ENCODE measurements at places on chromosomes 4 and X.

DNA sequence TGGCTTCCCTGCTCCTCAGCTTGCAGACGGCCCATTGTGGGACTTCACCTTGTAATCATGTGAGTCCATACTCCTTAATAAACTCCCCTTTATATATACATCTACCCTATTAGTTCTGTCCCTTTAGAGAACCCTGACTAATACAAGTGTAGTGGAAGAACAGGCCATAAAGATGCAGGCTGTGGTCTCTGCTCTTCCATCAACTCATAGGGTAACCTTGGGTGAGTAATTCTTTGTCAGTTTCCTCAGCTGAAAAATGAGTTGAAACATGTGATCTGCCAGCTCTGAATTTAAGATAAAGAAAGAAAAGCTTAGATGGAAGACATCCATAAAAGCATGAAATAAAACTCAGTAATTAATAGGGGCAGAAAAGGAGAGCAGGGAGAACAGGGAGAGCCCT lies 103.6 kb downstream of the ENOX2 start:
- DNase-seq = no peak

DNA sequence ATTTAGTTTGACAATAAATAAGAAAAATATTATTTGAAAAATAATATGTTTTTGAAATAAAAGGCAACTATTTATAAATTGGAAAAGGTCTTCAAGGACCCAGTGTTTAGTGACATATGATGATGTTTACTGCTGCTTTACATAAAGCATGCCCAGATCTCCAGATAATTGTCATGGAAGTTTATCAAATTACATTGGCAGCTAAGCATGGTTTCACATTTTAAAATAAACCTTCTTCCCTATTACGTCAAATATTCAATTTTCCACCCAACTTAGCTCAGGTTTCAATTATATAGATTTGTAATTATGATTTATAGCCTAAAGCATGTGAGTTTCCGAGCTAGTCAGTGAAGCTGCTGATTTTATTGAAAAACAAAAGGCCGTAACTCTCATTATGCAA lies 417.2 kb downstream of the CFAP47 start:
- no peak for DNase-seq

DNA sequence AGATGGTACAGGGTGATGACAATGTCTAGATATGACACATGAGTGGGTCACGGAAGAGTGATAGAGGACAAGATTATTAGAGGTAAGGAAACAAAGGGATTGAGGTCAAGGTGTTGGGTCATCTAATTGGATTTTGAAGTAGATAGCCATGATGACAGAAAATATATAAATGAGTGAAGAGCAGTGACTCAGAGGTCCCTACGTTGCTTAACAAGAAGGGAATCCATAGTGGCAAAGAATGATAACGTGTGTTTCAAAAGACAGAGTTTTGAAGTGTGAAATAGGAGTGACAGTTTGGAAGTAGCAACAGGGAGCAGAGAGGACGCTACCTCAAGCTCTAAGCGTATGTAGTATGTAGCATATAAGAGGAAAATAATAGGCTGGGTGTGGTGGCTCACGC lies 22.2 kb upstream of the CAMK2D start:
- no peak for DNase-seq

- no peak for DNase-seq
These were observed 356.1 kb downstream of the HNRNPD start for GRCh38 chr4:82017680-82018079.

DNA sequence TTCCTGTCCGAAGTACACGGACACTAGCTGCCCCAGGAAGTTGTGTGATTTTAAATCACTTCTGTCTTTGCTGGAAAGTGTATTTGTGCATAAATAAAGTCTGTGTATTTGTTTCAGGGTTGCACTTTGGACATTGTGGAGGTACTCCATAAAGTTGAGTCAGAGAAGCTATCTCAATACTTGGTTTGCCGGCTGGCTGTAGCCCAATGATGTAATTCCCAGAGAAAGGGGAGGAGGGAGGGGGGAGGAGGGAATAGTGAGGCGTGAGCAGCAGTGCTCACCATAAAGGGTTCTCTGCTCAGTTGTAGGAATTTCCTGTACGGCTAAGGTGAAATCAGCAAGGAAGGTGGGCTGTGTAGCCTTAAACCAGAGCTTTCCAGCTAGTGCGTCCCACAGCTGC lies 7.5 kb downstream of the APEX2 start:
- no peak for DNase-seq

GRCh38 chrX:43590150-43590549 lies 65.9 kb upstream of the MAOA start:
- DNase-seq = no peak

DNA sequence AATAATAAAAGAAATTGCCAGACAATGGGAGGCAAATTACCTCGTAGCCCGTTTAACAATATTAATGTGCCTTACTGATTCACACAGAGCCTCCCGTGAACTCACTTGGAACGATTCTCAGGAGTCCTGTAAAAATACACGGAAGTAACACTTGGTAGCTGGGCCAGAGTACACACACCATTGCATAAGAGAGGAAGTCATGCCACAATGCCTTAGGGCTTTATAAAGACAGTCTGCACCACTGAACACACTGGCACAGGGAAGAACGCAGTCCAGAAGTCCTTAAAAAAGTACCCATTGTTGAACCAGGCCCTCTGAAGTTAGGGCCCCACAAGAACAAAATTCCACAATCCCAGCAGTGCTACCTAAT lies 15.1 kb downstream of the SLC2A9 start:
- no peak for DNase-seq

- no peak for DNase-seq
These were observed 182.0 kb downstream of the TENT5D start for GRCh38 chrX:80602036-80602860.

GRCh38 chr4:35423104-35423503 lies 821.2 kb downstream of the ARAP2 start:
- no peak for DNase-seq

GRCh38 chrX:135740681-135741149 lies 27.3 kb downstream of the CT45A1 start:
- DNase-seq = no peak

DNA sequence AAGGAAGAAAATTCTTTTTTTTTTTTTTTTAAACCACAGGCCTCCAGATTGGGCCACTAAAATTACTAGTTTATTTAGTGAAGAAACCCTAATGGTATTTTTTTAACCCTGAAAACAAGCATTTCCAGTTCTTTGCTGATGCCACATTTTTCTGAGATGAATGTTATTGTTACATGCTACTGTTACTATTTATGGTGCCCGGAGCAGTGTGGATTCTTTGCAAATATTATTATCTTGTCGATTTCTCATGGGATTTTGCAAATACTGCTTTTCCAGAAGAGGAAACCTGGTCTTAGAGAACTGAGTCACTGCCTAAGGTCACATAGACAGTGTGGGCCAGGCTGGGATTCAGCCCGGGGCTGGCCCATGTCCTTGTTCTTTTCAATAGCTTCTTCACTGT lies 8.7 kb upstream of the ALAS2 start:
- DNase-seq = no peak

DNA sequence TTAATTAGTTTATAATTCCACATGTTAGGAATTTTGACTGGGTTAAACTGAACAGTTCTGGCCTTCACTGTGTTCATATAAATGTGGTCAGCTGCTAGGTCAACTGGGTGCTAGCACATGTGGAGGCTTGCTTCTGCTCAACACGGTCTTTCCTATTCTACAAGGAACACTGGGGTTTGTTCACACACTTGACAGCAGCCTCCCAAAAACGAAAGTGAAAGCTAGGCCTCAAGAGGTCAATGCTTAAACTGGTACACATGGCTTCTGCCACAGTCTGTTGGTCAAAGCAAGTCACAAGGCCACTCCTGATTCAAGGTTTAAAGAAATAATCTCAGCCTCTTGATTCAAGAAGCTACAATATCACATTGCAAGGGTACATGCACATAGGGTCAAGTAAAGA lies 126.5 kb downstream of the QDPR start:
- no peak for DNase-seq

DNA sequence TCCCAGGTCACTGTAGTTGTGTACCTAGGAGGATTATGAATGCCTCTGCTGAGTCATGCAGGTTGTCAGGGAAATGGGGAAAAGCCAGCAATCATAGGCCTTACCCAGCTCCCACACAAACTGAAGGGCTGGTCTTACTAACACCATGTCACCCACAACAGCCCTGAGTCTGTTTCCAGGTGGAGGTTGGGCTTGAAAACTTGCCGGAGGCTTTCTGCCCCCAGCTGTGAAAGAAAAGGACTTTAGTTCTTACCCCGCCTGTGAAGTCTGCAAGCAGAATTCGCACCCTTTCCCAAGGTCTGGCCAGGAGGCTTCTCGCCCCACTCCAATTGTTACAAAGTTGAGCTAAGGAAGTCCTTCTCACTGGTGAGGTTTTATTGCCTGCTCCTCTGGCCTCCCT lies 143.9 kb downstream of the RPS6KA6 start:
- no peak for DNase-seq

DNA sequence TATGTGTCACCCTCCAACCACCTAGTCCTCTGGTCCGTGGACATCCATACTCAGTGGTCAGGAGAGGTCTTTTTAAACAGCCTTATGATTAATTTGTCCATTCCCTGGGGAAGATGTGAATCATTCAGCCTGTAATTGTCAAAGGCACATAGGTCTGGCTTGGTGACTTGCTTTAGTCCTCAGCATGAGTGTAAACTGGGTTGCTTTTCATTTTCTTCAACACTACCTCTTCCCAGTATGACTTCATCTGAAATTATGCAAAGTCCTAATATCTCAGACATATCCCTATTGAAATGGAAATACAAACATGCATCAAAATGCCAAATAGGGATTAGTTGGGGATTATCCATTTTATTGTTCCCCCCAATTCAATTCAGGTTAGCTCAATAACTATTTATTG lies 208.3 kb upstream of the AMOT start:
- no peak for DNase-seq

DNA sequence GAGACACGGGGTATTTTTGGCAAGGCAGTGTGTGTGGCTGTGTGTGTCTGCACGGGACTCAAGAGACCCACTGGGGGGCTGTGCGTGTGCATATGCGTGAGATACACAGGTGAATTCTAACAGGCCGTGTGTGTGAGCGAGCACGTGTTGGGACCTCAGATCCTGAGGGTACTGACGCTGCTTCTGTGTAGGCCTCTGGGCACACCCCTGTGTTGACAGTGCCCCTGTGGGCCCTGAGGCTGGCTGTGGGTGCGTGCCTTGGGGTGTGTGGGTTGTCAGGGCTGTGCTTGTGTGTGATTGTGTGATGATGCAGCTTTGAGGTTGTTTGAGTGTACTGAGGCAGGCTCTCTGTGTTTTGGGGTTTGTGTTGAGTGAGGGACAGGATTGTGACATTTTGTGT lies 13.9 kb downstream of the FOXP3 start:
- no peak for DNase-seq

DNA sequence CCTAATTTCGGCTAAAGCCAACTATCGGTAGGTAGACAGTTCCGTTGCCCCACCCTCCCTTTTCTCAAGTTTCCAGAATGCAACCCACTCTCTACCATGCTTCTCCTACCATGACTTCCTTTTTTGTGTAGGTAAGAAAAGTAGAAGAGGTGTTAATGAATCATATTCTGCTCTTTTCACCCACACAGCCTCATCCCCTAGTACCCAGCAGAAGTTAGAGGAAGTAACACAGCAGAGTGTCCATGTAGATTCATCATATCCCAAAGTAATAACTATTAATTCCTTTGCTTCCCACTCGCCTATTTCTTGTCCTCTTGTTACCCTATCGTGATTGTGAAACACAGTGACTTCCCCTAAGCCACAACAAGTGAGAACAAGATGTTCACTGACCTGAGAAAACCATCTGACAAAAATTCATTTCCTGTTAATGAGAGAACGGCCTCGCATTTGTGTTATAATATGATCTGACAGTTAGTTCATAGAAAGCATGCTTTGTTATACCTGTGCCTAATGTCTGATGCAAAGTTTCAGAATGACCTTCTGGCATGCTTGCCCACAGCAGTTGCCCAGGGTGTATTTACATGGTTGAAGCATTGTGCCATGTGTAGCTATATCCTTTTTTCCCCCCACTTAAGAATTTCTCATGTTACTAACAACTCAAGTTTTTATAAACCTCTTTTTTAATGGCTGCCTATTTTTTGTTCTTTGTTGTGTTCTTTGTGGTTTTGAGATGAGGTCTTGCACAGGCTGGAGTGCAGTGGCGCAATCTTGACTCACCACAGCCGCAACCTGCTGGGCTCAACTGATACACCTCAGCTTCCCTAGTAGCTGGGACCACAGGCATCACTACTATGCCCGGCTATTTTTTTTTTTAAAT lies 185.6 kb downstream of the RAP1GDS1 start:
- no peak for DNase-seq

DNA sequence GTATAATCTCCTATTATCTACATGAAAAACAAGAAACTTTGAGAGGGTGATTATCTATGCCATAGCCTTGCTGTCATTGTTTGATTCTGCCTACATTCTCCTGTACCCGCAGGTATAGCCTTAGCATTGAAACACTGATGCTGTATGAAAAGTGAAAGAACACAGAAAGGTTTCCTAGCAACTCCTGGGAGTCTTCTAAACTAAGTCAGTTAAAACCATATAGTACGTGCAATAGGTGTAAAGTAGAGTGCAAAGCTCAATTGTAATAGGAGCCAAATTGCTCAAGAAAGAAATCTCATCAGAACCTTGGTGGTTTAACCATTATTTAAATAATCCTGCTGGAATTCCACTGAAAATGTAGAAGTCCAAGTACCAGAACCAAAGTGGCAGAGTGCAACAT lies 489.7 kb downstream of the PCDH10 start:
- no peak for DNase-seq

- DNase-seq = no peak
These were observed 107.4 kb upstream of the TSPAN5 start for GRCh38 chr4:98765771-98766170.

DNA sequence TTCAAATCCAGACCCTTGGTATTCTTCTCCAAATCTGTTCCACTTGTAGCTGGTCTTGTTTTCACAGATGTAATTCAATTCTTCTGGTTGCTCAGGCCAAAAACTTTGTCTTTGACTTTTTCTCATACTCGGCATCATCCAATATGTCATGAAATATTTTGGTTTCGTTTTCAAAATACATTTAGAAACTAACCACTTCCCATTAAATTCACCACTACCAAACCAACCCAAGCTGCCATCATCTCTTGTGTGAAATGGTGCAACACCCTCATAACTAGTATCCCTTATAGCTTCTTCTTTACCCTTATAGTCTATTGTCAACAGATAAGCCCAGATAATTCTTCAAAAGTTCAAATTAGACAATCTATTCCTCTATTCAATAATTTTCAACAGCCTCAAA lies 192.1 kb downstream of the PRR32 start:
- no peak for DNase-seq

DNA sequence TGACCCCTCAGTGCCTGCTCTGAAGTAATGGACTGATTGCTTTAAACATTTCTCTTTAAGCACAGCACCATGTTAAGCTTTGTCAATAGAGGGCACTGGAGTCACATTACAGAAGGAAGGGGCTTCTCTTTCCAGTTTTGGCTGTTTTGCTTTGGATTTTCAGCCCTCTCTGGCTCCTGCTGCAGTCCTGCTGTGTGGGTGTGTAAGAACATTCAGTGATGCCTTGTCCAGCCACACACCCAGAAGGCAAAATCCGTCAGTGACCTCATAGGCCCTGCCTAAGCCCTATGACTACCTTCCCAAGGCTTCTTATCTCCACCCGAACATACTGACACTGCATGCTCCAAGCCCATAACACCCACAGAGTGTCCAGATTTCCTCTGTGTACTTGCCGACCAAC lies 215.3 kb upstream of the CTSO start:
- no peak for DNase-seq

- DNase-seq = no peak
These were observed 422.8 kb upstream of the PABPC4L start for GRCh38 chr4:134624365-134624764.

GRCh38 chrX:15043538-15043937 lies 170.3 kb downstream of the MOSPD2 start:
- DNase-seq = no peak
